ENCODE measurements at places on chromosomes 3 and 15. TPM values are rescaled to one million over a fixed set of nuclear protein-coding genes. Genes with fewer than 3 reads are reported as not detected.

GRCh38 chr15:65641768-65642475 is 20.2 kb downstream of the SLC24A1 start:
- no peak for DNase-seq

DNA sequence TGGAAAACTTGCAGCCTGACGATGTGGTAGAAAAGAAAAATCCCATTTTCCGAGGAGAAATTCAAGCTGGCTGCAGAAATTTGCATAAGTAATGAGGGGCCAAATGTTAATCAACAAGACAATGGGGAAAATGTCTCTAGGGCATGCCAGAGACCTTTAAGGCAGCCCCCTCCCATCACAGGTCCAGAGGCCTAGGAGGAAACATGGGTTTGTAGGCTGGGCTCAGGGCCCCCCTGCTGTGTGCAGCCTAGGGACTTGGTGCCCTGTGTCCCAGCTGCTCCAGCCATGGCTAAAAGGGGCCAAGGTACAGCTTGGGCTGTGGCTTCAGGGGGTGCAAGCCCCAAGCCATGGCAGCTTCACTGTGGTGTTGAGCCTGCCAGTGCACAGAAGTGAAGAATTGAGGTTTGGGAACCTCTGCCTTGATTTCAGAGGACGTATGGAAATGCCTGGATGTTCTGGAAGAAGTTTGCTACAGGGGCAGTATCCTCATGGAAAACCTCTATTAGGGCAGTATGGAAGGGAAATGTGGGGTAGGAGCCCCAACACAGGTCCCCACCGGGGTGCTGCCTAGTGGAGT is 75.9 kb upstream of the CADPS start:
- no peak for DNase-seq

DNA sequence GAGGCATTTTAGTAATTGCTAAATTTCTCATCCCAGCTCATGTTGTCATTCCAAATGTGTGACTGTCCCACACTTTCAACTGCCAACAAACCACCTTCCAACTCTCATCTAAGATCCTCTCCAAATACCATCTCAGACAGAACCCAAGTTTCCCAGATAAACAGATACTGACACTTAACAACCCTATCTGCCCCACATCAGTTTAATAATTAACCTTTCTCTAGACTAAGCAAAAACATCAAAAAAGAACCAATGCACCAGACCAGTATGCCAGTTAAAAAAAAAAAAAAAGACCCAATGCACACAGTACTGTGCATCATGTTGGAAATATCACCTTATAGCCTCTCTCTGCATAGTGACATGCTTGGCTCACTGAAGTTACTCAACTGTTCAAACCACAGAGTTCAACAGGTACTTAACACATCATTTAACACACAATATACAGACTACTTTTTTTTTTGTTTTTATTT is 5.5 kb downstream of the SFMBT1 start:
- no peak for DNase-seq

TTLL13 gene
- total RNA-seq, result not detected

ACP3 gene
- 0.36 TPM for total RNA-seq

GRCh38 chr3:94522488-94522887 is 459.6 kb downstream of the NSUN3 start:
- no peak for DNase-seq

FBXW12 gene
- total RNA-seq, result not detected

FBN1 gene
- 1.2 TPM for total RNA-seq

DNA sequence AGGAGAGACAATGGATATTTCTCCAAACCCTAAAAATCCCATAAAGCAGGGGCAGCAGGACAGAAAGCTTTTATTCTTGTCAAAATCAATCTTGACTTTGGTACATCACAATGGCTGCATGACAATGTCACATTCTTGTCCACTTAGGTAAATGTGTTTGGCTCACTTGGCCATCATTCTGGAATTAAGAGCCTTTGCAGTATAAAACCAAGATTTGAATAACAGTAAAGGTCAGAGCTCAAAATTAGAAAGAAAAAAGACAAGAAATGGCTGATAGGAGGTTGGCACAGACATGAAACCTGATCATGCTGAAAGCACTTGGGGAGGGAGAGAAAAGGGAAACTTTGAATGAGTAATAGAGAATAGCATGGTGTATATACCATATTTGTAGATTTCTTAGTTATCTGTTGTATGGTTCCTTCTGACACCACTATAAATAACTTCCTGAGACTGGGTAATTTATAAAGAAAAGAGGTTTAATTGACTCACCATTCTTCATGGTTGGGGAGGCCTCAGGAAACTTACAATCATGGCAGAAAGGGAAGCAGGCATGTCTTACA is 158.5 kb upstream of the SGO1 start:
- DNase-seq, result no peak

DNA sequence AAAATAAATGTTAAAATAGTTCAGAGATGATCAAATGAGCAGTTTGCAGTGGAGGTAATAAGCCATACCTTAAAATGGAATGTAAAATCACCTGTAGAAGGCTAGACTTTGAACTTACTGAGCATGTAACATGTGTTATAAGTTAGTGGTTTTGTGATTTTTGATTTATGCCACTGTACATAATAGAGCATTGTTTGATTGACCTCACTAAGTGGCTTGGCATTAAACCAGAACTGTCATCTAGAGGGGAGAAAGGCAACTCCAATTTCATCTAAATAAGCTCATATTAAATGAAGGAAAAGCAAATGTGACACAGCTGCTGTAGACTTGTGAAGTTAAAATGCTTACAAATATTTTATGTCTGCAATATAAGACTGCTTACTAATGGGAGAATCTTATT is 387.9 kb downstream of the ZIC1 start:
- no peak for DNase-seq

DNA sequence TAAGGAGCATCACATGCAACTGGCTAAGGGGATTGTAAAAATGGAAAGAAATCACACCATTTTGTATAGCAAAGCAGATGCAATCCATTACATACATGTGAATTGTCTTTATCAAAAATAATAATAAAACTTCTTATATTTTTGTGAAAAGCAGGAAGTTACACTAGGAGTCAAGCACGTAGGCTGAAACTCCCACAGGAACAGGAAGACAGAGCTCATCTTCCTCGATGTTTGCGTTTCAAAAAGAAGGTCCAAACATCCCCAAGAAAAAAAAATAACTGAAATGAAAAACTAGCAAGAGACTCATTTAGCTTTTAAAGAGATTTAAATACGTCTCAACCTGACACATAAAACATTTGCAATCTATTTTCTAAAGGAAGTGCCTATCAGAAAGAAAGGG is 106.6 kb downstream of the TGFBR2 start:
- no peak for DNase-seq

DNA sequence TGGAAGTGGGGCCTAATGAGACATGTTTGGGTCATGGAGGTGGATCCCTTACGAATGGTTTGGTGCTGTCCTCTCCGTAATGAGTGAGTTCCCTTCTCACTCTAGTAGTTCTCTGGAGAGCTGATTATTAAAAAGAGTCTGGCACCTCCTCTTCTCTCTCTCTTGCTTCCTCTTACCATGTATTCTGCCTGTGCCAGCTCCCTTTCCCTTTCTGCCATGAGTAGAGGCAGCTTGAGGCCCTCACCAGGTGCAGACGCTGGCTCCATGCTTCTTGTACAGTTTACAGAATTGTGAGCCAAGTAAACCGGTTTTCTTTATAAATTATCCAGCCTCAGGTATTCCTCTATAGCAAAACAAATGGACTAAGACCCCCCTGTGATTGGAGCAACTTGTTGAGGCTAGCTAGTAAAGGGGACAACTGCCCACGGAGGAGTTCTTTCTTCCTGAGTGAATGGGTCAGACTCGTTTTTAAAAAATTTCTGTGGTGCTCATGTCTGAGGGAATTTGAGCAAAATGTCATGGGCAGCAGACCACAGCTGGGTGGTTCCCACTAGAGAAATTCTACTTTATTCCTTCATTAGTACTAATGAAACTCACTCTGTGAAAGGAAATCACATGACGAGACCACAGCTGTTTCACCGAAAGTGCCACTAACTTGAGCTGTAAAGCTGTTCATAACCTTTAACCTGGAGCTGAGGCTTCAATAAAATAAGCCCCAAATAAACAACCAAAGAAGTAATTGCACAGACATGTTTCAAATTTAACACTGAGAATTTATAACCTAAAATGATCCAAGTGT is 210.0 kb downstream of the NFKBIZ start:
- no peak for DNase-seq

DNA sequence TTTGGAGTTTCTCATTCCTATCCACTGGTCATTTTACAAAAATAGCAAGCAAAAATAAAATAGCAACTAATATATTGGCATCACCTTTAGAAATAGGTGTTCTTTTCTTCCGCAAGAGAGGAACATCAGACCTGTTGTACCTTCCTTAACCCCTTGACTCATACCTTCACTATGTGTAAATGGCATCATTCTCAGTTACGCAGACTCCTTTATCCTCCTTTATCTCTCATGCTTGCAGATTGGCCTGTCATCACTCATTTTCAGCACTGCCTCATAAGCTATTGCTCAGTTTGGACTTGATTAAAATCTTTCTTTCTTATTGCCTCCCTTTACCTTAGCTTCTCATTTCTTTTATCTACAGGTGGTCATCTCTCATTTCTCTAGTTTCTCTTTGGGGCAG is 21.4 kb downstream of the ARHGEF26 start:
- no peak for DNase-seq

SPRED1 gene
- 27.7 TPM for total RNA-seq

GRCh38 chr15:57892181-57892580 is 173.3 kb downstream of the ALDH1A2 start:
- DNase-seq, result no peak

DNA sequence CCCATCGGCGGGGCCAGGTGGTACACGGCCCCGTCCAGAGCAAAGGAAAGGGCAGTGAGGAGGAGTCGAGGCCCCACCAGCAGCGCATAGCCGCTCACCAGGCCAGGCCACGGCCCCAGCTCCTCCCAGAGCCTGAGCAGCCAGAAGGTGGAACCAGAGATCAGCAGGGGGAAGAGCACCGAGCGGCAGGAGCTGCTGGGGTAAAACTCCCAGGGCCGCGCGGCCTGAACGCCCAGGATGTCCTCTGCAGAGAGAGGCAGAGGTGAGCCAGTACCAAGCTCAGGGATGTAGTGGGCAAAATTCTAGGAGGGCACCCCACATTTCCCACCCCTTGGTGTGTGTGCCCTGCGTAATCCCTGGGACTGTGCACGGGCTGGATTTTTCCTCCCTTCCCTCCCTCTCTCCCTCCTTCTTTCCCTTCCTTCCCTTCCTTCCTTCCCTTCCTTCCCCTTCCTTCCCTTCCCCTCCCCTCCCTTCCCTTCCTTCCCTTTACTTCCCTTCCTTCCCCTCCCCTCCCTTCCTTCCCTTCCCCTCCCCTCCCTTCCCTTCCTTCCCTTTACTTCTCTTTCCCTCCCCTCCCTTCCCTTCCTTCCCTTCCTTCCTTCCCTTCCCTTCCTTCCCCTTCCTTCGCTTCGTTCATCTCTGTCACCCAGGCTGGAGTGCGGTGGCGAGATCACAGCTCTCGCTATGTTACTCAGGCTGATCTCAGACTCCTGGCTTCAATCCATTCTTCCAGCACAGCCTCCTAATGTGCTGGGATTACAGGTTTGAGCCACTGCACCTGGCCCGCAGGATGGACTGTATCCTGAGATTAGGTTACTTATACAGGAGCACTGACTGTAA is 6.3 kb upstream of the NCBP2 start:
- peak; percentile 65 for DNase-seq

DNA sequence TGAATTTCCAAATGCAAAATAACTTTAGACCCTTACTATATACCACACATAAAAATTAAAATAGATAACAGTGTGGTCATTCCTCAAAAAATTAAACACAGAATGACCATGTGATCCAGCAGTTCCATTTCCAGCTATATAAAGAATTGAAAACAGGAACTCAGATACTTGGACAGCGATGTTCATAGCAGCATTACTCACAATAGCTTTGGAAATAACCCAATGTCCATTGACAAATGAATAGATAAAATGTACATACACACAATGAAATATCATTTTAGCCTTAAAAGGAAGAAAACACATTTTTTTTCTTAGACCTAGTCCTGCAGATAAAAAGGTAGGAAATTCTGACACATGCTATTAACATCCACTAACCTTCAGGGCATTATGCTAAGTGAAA is 26.7 kb downstream of the RAD51 start:
- DNase-seq, result no peak

GRCh38 chr3:158727206-158728060 is 4.8 kb downstream of the RARRES1 start:
- peak; percentile 87 for DNase-seq

GRCh38 chr15:77038312-77039216 is 32.3 kb downstream of the TSPAN3 start:
- DNase-seq, result no peak

FOXB1 gene
- total RNA-seq, result not detected

- DNase-seq, result no peak
Observed at GRCh38 chr3:49012441-49013017, 5.3 kb downstream of the WDR6 start.

Measured in Karpas-422 (cell line).